Daoy (cell line): ENCODE measurements at places on chromosomes 12 and 14. TPM values are rescaled to one million over a fixed set of nuclear protein-coding genes. Genes with fewer than 3 reads are reported as not detected.

- peak; percentile 60 for DNase-seq
Measured at GRCh38 chr12:13233830-13234641, 37.5 kb downstream of the EMP1 start.

DNA sequence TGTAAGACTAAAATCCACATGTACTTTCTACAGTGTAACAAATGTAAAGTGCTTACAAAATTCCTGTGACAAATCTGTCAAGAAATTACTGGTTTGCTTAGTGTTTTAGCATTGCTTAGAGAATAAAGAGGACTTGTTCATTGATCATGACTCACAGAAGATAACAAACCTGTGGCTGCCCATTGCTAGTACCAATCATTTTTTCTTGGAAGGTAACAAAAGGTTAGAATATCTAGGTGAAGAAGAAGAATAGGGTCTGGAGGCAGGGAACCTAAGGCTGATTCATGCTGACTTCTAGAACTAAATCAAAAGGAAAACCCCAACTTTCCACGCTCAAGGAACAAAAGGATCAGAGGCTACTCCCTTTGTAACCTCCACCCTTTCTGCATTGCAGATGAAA lies 232.7 kb upstream of the ABCD2 start:
- no peak for DNase-seq

DNA sequence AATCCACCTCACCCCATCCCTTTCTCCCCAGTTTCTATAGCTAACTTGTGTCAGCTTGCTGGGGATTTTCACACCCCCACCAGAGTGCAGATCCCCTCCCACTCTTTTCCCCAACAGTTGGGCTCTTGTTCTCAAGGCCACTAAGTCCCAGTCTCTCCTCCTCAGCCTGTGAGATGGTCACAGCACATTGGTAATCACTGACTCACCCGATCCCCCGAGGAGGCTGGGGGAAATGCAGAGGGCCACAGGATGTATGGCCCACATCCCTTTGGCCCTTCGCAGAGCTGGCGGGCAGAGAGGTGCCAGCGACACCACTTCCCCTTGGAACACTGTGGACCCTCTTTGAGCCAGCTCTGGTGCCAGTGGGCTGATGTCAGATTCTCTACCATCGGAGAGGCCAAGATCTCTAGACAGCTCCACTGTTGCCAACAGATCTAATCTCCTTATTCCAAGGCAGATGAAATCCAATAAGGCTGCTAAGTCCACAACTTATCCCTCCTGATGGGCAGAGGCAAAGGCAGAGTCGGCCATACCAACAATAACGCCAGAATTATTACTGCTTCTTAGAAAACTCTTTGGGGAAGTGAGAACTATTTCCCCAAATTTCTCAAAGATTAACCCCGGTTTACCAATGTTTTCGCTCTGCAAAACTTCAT lies 1.6 kb downstream of the FMNL3 start:
- peak; percentile 96 for DNase-seq

DNA sequence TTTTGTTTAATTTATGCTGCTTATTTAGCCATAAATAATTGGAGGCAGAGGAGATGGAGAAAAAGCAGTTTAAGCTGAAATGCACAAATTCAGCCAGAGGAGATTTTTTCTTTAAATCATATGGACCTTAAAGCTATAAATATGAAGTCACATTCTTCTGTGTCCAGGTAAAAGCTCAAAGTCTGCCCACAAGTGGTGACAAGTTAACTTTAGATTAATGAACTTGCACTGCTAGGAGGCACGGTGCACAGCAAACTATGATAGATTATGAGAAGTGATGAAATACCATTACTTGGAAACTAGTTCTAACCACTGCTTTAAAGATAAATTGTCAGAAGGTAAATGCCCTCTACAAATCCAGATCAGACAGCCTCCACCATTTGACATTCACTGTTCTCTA lies 69.0 kb downstream of the IFT81 start:
- no peak for DNase-seq

The FSCB gene
- total RNA-seq = not detected in 2 replicates

GRCh38 chr14:90644882-90645281 lies 171.3 kb downstream of the TTC7B start:
- no peak for DNase-seq

DNA sequence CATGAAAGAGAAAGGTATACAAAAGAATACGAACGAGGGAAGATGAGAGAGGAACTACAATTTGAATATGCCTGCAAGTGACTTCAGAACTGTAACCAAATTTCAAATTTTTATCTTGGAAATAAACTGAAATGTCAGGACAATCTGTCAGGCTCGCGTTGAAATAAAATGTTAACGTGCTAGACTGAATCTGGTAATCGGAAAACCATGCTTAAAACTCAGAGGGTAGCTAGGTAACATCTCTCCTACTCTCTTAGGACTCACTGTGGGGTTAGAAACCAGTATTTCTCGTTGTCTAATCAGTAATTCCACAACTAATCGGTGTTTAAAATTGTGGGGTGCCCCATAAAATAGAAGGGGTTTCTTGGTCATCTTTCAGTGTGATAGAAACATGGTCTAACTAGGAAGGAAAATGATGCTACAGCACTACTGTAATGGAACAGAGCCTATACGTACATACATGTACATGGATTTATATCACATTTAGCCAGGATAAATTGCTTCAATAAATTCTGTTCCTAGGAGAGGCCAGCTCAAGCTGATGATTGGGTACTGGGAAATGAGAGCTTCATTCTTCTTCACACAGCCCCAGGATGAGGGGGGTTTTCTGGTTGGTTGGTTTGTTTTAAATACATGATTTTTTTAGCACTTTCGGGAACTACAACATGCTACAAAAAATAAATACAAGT lies 23.9 kb downstream of the ATF7 start:
- DNase-seq = no peak

DNA sequence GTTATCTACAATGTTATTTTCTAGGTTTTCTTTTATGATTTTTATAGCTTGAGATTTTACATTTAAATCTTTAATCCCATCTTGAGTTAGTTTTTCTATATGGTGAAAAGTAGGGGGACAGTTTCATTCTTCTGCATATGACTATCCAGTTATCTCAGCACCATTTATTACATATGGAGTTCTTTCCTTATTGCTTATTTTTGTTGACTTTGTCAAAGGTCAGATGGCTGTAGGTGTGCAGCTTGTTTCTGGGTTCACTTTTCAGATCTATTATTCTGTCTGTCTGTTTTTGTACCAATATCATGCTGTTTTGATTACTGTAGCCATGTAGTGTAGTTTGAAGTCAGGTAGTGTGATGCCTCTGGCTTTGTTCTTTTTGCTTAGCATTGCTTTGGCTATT lies 477.3 kb downstream of the TMEM117 start:
- no peak for DNase-seq

GRCh38 chr12:104171785-104172569 lies 34.0 kb upstream of the NFYB start:
- DNase-seq = no peak

DNA sequence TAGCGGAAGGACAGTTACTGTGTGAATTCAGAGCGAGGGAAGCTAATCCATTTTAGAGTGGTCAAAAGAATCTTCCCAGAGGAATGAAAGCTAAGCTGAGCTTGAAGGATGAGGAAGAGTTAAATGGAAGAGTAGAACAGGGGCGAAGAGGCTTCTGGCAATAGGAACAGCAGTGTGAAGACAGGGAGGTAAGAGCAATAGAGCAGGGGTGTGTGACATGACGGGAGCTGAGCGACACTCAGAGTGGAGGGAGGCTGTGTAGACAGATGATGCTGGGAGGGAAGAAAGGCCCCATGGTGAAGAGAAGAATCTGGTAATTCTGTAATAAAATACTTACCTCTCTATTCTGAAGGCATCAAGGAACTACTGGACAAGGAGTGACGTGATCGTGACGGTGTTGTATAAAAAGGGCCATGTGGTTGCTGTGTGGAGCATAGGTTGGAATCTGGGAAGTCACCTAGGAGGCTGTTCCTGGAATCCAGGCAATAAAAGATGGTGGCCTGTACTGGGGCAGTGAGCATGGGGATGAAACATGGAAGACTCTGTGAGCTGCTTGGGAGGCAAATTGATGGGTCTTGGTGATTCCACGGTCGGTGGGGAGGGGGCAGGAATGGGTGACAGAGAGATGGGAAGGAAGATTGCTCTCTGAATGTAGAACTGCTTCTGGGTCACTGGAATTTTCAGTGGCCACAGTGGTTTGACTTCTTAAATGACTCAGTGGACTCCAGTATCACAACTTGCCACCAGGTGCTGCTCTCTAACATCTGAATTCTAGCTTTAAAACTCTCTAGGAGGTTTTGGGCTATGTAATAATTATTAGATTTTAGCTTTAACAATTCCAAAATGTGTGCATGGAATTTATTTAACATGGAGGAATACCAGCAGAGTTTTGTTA lies 164.1 kb downstream of the ATP23 start:
- no peak for DNase-seq

The NIN gene
- total RNA-seq = 44.9 and 51.2 TPM in 2 replicates

- DNase-seq = no peak
Measured at GRCh38 chr12:71449373-71450070, 9.9 kb downstream of the LGR5 start.

The KCNMB4 gene
- 1.1 and 1.4 TPM in 2 replicates for total RNA-seq

DNA sequence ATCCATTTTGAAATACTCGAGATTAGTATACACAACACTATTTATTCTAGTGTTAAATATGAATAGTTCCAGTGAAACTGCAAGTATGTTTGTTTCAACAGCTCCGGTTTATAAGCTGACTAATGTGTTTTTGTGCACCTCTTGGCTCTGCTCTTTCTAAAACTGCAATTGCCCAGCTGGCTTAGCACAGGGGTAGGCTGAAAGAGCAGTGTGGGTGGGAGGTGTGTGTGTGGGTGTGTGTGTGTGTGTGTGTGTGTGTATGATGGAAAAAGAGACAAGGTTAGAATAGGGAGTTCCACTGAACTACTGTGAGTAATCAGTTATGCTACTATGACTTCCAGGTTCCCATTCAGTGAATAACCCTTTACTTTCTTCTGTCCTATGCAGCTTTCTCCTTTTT lies 37.8 kb upstream of the DDHD1 start:
- DNase-seq = no peak

GRCh38 chr12:44370982-44371381 lies 505.1 kb downstream of the NELL2 start:
- DNase-seq = no peak

DNA sequence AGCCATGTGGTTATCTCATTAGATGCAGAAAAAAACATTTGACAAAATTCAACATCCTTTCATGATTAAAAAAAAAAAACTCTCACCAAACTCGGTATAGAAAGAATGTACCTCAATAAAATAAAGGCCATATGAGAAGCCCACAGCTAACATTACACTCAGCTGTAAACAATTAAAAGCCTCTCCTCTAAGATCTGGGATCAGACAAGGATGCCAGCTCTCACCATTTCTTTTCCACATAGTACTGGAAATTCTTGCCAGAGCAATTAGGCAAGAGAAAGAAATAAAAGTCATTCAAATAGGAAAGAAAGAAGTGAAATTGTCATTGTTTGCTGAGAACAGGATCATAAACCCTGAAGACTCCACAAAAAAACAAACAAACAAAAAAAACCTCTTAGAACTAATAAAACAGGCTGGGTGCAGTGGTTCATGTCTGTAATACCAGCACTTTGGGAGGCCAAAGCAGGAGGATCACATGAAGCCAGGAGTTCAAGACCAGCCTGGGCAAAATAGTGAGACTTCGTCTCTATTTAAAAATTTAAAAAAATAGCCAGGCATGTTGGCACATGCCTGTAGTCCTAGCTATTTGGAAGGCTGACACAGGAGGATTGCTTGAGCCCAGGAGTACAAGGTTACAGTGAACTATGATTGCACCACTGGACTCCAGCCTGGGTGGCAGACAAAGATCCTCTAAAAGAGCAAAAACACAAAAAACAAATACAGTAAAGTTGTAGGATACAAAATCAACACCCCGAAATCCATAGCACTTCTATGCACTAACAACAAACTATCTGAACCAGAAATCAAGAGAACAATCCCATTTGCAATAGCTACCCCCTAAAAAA lies 114.4 kb downstream of the FOXA1 start:
- no peak for DNase-seq

DNA sequence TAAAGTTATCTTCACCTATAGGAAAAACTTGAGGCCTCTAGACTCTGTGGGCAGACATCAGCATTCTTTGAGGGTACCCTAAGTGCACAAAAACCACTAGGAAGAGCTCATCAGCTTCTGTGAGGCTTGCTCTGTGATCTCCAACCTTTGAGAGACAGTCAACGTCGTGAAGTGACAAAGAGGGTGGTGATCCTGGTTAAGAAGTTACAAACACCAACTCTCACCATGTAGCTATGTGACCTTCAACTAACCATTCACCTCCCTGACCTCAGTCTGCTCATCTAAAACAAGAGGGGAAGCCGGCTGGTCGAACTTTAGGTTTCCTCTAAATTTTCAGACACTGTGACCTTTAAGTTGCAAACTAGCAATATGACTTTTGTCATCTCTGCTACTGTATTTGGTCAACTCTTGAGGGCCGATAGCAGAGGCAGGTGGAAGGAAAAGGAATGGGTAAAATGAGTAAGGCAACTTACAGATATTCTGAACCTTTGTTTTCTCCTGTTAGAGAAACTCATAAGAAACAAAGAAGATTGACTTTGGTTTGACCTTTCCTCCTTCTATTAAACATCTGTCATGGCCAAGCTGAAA lies 103.2 kb upstream of the PARP11 start:
- no peak for DNase-seq

GRCh38 chr12:121786440-121786825 lies 7.1 kb downstream of the RHOF start:
- DNase-seq = peak; percentile 97

The PRB2 gene
- total RNA-seq = not detected in 2 replicates

- DNase-seq = no peak
Measured at GRCh38 chr14:60313093-60313492, 64.1 kb downstream of the PPM1A start.

DNA sequence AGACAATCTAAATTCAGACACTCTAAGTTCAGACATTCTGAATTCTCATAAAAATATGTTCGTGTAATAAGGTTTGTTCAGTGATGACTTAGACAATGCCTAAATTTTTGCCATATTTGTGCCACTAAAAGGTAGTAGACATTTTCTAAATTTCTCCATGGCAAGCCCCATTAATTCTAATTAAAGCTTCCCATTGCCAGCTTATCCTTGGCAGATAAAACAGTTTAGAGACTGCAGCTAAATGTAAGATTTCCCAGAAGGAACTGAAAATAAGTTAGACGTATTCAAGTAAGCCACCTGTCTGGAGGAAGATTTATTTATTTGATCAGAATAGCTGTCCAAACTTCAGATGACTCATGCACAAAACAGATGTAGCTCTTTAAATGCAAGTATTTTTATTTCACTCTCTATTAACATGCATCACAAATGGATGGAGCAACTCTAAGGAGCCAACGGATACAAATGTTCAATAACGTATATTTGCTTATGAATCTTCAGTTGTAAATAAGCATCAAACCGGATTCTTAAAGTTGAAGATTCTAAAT lies 130.4 kb downstream of the SLC2A13 start:
- DNase-seq = no peak

DNA sequence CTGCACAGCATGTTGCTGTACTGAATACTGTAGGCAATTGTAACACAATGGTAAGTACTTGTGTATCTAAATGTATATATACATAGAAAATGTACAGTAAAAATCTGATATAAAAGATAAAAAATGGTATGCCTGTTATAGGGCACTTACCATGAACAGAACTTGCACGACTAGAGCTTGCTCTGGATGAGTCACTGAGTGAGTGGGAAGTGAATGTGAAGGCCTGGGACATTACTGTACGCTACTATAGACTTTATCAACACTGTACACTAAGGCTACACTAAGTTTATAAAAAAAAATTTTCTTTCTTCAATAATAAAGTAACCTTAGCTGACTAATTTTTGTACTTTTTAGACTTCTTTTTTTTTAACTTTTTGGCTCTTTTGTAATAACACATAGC lies 24.2 kb upstream of the NEDD1 start:
- peak; percentile 50 for DNase-seq

GRCh38 chr12:88493636-88494035 lies 86.6 kb downstream of the KITLG start:
- DNase-seq = peak; percentile 12
